ENCODE measurements at places on chromosomes 7 and 10.

GRCh38 chr7:157670490-157671357 is 333.9 kb downstream of the DNAJB6 start:
- DNase-seq, result no peak

GRCh38 chr7:36790311-36790787 is 66.1 kb upstream of the AOAH start:
- no peak for DNase-seq

DNA sequence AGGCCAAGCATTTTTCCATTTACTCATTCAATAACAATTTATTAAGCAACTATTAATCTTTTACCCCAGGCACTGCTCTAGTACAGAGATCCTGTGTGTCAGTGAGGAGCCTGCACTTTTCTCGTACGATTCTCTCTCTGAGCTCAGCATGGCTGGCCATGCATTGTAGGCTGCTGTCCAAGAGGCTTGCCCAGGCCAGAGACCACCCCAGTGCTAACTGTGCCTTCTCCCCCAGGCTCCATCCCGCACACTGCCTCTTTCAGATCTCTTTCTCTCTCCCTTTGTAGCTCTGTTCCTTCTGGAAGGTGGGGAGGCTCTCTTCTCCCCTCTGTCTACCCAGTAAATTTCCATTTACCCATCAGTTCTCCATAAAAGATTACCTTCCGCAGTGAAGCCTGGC is 101.0 kb upstream of the IKZF1 start:
- DNase-seq, result no peak

- no peak for DNase-seq
Observed at GRCh38 chr7:67788669-67789068, 792.0 kb downstream of the TYW1 start.

- DNase-seq, result no peak
Observed at GRCh38 chr7:106282390-106282789, 2.4 kb downstream of the NAMPT start.

DNA sequence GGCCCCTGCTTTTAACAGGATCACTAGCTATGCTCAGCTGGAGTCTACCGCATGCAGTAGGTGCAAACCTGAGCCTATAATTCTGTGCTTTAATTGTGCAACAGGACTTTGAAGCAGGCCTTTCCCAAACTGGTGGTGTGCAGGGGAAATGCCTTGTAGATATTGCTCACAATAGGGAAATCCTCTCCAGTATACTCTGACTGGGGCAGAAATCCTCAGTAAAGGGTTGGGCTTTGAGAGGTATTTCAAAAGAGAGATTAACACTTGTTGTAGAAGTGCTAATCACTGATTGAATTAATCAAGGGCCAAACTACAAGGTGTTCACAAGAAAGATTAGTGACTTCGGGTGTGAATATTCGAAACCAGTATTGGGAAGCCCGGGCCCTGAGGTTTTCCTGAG is 58.5 kb upstream of the EXOC6 start:
- no peak for DNase-seq

GRCh38 chr7:114214466-114214865 is 200.1 kb upstream of the FOXP2 start:
- no peak for DNase-seq

GRCh38 chr10:106595281-106595680 is 569.2 kb downstream of the SORCS1 start:
- DNase-seq, result no peak

DNA sequence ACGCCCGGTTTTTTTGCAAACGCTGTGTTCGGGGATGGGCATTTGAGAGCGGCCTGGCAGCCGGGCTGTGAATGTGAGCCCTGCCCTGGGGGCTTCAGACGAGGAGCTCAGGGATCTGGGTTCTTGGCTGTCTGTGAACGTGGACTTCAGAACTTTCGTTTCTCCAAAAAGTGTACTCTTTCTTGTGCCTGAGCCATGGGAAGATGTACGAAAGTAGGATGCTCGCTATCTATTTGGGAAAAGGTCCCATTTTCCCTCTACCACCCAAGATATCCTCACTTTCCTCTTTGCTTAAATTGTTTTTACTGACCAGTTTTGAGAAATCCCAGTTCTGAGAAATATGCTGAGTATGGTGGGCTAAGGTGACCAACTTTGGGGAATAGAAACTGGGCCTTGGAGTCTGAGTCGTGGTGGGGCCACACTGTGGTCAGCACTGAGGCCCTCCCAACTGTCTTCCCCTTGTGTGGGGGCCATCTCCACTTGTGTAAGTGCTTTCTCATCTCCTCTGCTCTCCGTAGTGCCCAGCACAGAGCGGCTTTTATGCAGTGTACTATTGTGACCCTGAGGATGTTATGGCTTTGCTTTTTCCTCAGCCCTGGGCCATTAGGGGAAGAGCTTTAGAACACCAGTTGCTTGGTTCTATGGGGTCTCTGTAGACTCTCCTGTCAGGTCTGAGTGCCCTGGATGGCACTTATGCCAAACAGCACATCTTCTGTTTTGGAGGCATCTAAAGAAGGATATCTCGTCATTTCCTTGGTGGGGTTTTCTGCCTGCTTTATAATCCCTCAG is 918 bp downstream of the DBNL start:
- no peak for DNase-seq

GRCh38 chr7:85068799-85069198 is 118.1 kb downstream of the SEMA3D start:
- DNase-seq, result peak; percentile 46

DNA sequence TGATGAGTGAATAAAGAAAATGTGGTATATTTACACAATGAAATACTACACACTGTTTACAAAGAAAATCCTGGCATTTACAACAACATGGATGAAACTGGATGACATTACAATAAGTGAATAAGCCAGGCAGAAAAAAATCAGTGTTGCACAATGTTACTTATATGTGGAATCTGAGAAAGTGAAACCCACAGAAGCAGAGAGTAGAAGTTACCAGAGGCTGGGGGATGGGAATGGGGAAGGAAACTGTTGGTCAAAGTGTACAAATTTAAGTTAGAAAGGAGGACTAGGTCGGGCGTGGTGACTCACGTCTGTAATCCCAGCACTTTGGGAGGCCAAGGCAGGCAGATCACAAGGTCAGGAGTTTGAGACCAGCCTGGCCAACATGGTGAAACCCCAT is 538.5 kb upstream of the MKI67 start:
- DNase-seq, result no peak

GRCh38 chr7:101562531-101563197 is 66.4 kb downstream of the MYL10 start:
- no peak for DNase-seq

DNA sequence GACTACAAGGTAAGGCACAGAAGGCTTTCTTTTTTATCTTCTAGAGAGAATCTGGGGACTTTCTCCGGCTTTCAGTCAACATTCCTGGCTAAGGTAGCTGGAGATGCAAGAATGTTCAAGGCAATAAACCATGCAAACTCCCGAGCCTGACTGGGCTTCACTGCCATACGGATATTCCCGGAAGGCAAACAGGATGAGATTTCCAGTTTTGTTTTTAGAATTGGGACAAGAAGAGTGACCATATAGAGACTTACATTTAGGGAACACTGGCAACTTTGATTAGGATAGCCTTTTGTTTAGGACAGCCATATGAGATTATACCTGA is 269 bp downstream of the CALD1 start:
- DNase-seq, result no peak

DNA sequence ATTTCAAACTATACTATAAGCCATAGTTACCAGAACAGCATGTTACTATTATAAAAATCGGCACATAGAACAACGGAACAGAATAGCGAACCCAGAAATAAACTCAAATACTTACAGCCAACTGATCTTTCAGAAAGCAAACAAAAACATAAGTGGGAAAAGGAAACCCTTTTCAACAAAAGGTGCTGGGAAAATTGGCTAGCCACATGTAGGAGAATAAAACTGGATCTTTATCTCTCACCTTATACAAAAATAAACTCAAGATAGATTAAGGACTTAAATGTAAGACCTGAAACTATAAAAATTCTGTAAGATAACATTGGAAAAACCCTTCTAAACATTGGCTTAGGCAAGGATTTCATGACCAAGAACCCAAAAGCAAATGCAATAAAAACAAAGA is 29.1 kb downstream of the ZNF680 start:
- no peak for DNase-seq

GRCh38 chr7:7793921-7794320 is 75.5 kb upstream of the RPA3 start:
- no peak for DNase-seq

GRCh38 chr7:96836456-96836855 is 126.8 kb upstream of the SEM1 start:
- no peak for DNase-seq

DNA sequence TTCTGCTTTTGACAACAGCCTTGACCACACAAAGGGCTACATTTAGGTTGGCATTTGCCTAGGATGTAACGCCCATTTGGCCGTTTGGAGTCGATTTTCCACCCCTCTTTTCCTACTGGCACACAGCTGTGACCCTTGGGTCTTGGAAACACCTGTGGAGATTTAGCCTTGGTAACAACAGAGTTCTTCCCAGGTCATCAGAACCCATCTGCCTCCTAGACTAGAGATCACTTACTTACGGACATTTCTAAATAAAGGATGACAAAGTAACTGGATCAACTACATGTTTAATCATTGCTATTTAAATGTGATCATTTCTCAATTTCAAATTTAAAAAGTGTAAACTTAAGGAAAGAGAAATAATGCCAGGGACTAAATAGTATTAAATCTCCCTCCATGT is 42.0 kb upstream of the SVIL start:
- DNase-seq, result no peak

DNA sequence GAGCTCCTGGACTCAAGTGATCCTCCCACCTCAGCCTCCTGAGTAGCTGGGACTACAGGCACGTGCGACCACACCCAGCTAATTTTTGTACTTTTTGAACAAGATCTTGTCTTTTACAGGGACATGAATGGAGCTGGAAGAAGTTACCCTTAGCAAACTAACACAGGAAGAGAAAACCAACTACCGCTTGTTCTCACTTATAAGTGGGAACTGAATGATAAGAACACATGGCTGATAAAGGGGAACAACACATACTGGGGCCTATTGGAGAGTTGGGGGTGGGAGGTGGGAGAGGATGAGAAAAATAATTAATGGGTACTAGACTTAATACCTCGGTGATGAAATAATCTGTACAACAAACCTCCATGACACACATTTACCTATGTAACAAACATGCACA is 70.9 kb upstream of the INHBA start:
- DNase-seq, result no peak

Measured in renal cortical epithelial cell (primary cell).